ENCODE measurements at places on chromosomes 6 and 20. TPM values are rescaled to one million over a fixed set of nuclear protein-coding genes. Genes with fewer than 3 reads are reported as not detected.
A peak's percentile ranks its signal among the peaks of the same experiment; 100 is the strongest.

- H3K4me3 ChIP-seq: no peak overlapping the region
- no peaks in the 10 kb centered on the region for H3K4me1 ChIP-seq
- no peak for DNase-seq
- no peak overlapping the region for H3K27ac ChIP-seq
These were observed 259.6 kb upstream of the PLN start for GRCh38 chr6:118288355-118289124.

- H3K4me3 ChIP-seq: no peak overlapping the region
- no peak for DNase-seq
- H3K36me3 ChIP-seq: no peaks in the 10 kb centered on the region
- H3K27ac ChIP-seq: no peak overlapping the region
- H3K4me1 ChIP-seq: no peaks in the 10 kb centered on the region
These were observed 1193.4 kb upstream of the EYS start for GRCh38 chr6:66900133-66901083.

- H3K27me3 ChIP-seq: no peaks in the 10 kb centered on the region
- DNase-seq: no peak
- no peaks in the 10 kb centered on the region for H3K36me3 ChIP-seq
- H3K4me1 ChIP-seq: no peaks in the 10 kb centered on the region
- no peak overlapping the region for H3K27ac ChIP-seq
These were observed 134.5 kb upstream of the PRSS16 start for GRCh38 chr6:27112974-27113373.

GRCh38 chr6:107812234-107812769, 11.8 kb downstream of the SCML4 start:
- no peak overlapping the region for H3K4me3 ChIP-seq
- no peaks in the 10 kb centered on the region for H3K36me3 ChIP-seq
- H3K27me3 ChIP-seq: peaks cover 29% of the 10 kb centered on the region
- no peak overlapping the region for H3K27ac ChIP-seq

DNA sequence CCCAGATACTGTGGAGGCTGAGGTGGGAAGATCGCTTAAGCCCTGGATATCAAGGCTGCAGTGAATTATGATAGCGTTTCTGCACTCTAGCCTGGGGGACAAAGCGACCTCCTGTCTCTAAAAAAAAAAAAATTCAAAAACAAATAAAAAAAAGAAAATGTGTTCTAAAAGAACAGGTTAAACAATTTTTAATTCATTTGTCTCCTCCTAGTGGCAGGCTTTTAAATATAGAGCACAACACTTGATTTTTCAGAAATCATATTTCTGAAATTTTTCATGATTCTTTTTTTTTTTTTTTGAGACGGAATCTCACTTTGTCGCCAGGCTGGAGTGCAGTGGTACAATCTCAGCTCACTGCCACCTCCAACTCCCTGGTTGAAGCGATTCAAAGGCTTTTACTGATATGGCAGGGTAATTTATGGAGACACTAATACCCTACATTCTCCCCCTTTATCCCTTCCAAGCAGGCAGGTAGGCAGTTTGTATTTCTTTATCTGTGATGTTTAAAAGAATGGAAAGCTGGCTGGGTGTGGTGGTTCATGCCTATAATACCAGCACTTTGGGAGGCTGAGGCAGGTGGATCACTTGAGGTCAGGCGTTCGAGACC, 8.7 kb upstream of the GTF3C6 start:
- peak; percentile 56 for DNase-seq
- H3K4me1 ChIP-seq: peaks cover 30% of the 10 kb centered on the region
- H3K27me3 ChIP-seq: no peaks in the 10 kb centered on the region
- no peak overlapping the region for H3K4me3 ChIP-seq
- H3K36me3 ChIP-seq: no peaks in the 10 kb centered on the region

DNA sequence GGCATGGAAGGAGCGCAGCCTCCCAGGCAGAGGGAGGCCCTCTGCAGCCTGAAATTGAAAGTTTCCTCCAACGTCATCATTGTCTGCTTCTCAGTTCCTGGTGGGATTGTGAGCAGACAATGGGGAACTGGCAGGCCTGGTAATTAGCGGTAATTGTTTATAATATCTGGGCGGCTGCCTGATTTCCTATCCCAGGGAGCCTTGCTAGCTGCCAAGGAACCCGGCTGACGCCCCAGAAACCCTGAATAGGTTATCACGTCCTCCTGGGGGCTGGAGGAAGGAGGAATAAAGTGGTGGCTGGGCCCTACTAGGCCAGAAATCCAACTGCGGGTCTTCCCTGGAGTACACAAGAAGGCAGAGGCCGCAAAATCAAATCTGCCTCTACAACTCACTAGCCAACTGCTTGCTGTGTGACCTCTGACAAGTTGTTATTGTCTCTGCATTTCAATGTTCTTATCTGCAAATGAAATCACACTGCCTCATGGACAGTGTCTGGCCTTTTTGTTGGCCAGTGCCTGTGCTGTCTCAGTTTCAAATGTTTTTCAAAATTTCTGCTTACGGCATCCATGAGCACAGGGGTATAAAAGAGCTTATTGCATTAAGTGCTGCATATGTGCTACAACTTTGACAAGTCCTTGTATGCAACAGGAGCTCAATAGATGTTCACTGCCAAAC, 16.9 kb downstream of the KCNK15 start:
- DNase-seq: no peak
- H3K4me1 ChIP-seq: no peaks in the 10 kb centered on the region
- H3K36me3 ChIP-seq: no peaks in the 10 kb centered on the region
- no peak overlapping the region for H3K27ac ChIP-seq
- peaks cover 94% of the 10 kb centered on the region for H3K27me3 ChIP-seq

- no peak for DNase-seq
- H3K4me1 ChIP-seq: no peaks in the 10 kb centered on the region
- no peaks in the 10 kb centered on the region for H3K27me3 ChIP-seq
- no peak overlapping the region for H3K27ac ChIP-seq
These were observed 28.0 kb downstream of the CAPN11 start for GRCh38 chr6:44186635-44187025.

- peaks cover 3% of the 10 kb centered on the region for H3K4me1 ChIP-seq
- no peak overlapping the region for H3K4me3 ChIP-seq
- no peak for DNase-seq
- no peak overlapping the region for H3K27ac ChIP-seq
These were observed 43.3 kb downstream of the TMEM170B start for GRCh38 chr6:11580686-11581405.

GRCh38 chr20:38372806-38373205, 26.5 kb downstream of the LBP start:
- DNase-seq: no peak
- H3K27ac ChIP-seq: no peak overlapping the region
- no peaks in the 10 kb centered on the region for H3K36me3 ChIP-seq
- peaks cover 44% of the 10 kb centered on the region for H3K27me3 ChIP-seq

- peak overlapping the region; percentile 93 for H3K4me3 ChIP-seq
- peak overlapping the region; percentile 95 for H3K27ac ChIP-seq
- H3K27me3 ChIP-seq: no peaks in the 10 kb centered on the region
These were observed 41.3 kb upstream of the NAA20 start for GRCh38 chr20:19975901-19976300.

GRCh38 chr6:106109029-106109428, 22.9 kb downstream of the PRDM1 start:
- no peak for DNase-seq
- H3K36me3 ChIP-seq: no peaks in the 10 kb centered on the region
- no peaks in the 10 kb centered on the region for H3K4me1 ChIP-seq
- H3K27ac ChIP-seq: no peak overlapping the region
- H3K27me3 ChIP-seq: no peaks in the 10 kb centered on the region

- DNase-seq: no peak
- no peak overlapping the region for H3K27ac ChIP-seq
- no peaks in the 10 kb centered on the region for H3K4me1 ChIP-seq
- H3K36me3 ChIP-seq: no peaks in the 10 kb centered on the region
- no peak overlapping the region for H3K4me3 ChIP-seq
- no peaks in the 10 kb centered on the region for H3K27me3 ChIP-seq
These were observed 198.2 kb downstream of the WDR27 start for GRCh38 chr6:169503422-169504152.

Gene FAXC
- 3.3 TPM for total RNA-seq

Gene SNPH
- total RNA-seq: 4.0 TPM

Gene VSTM2L
- 2.3 TPM for total RNA-seq

Gene ABT1
- total RNA-seq: 16.8 TPM

Gene LY6G6C
- total RNA-seq: 1.2 TPM

Gene CDH26
- total RNA-seq: 0.68 TPM
